Femur (tissue), 1 donor: ENCODE measurements at places on chromosomes 3 and 15.

DNA sequence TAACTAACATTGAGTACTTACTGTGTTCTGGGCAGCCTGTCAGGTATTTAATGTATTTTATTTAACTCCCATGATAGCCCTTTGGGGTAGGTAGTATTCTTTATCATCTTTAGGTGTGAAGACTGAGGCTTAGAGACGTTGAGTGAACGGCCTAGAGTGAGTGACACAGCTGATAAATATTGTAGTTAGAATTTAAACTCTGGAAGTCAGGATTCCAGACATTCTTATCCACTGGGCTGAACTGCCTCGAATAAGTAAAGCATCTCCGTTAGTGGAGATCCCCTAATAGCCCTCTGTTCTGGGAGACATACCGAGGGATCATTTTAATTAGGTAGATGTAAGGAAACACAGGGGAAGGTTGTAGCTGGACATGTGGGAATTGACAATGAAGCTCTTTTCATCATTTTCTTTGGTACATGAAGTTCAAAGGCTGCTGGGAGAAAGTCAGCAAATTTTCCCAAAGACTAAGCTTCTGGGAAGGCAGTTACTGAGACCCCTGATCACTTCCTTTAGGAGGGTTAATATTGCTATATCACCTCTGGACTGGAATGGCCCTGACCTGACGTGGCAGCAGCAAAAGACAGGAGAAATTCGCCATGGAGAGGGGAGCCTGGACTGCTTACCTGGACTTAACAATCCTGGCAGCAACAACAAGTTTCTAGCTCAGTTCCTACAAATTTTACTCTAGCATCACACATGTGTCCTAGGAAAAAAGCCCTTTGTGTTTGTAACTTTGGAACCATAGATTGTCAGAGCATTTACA, 11.7 kb upstream of the PDCD6IP start:
- DNase-seq = no peak

DNA sequence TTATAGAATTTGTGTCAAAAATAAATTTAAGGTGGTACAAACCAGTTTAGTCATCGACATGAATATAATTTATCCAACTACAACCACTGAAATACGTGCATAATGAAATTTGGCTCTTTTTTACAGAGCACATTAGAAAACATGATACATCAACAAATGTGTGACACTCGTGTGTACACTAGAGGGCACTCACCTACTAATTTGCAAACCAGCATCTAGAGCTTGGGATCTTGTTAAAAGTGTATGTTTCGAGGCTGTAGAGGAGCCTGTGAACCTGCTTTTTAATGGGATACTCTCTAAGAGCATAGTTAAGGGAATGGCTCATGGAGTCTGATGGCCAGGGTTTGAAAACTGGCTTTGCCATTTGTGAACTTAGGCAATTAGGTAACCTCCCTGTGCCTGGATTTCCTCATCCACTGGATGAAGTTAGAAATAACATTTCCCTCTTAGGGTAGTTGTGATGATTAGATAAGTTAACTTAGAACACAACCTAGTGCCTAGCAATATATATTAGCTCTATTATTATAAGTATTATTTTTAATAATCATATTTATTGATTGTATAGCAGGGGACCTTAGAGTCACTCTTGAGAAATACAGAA, 8.8 kb upstream of the CPOX start:
- DNase-seq = peak; percentile 38

GRCh38 chr3:52084954-52085680, 28.7 kb upstream of the DUSP7 start:
- DNase-seq = no peak

DNA sequence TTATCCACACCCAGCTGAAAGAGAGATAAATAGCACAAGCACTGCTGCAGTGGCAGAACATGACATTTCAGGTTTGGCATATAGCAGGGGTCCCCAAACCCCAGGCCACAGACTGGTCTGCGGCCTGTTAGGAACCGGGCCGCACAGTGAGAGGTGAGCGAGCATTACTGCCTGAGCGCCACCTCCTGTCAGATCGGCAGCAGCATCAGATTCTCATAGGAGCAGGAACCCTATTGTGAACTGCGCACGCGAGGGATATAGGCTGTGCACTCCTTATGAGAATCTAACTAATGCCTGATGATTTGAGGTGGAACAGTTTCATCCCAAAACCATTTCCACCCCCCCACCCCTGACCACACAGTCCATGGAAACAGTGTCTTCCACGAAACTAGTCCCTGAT, 54.6 kb downstream of the CCR4 start:
- no peak for DNase-seq

- DNase-seq = no peak
These were observed 51.5 kb upstream of the AGTR1 start for GRCh38 chr3:148646126-148646665.

DNA sequence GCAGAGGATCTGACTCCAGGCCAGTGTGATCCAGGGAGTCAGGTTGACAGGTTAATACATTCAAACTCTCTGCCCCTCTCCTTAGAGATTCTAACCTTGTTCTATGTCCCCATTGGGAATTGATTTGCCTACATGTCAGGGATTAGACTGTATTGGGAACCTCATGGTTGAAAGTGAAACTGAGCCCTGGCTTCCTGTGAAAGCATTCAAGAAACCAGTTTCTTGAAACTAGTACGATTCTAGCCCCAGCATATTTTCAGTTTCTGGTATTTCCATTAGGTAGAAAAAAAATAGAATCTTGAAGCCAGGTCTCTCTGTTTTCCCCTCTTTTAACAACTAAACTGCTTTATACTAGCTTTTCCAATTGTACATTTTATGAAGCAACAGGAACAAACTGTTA, 140.4 kb upstream of the ABI3BP start:
- DNase-seq = no peak

DNA sequence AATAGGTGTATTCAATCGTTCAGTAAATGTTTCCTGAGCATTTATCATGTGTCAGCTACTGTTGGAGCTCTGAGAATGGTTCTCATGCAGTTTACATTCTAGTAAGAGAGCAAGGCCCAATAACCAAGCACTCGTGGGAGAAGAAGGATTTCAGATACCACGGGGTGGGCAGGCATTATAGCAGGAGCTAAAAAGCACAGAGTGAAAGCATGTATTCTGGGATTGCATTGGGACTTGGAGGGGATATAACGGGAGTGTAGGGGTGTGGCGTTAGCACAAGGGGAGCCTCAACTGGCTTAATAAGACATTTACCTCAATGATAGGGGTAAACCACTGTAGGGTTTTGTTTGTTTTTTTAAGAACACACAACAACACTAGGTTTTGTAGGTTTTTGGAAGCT, 1.6 kb upstream of the SIAH2 start:
- no peak for DNase-seq

- peak; percentile 74 for DNase-seq
These were observed 138.8 kb upstream of the HACD2 start for GRCh38 chr3:123723522-123724168.

GRCh38 chr3:29655015-29655747, 374.3 kb downstream of the RBMS3 start:
- DNase-seq = no peak

GRCh38 chr15:58553365-58553918, 121.7 kb downstream of the LIPC start:
- DNase-seq = no peak
